ENCODE measurements at places on chromosomes 3 and 15. TPM values are rescaled to one million over a fixed set of nuclear protein-coding genes. Genes with fewer than 3 reads are reported as not detected.

The VEPH1 gene
- 1.1 TPM for polyA plus RNA-seq

The SNX22 gene
- polyA plus RNA-seq: 1.3 TPM

The NR2E3 gene
- polyA plus RNA-seq: 2.8 TPM

The KY gene
- 71.1 TPM for polyA plus RNA-seq

The TRIM71 gene
- polyA plus RNA-seq: 0.16 TPM

The DCBLD2 gene
- 29.1 TPM for polyA plus RNA-seq

The PLSCR2 gene
- polyA plus RNA-seq: not detected

The CSPG5 gene
- polyA plus RNA-seq: 1.3 TPM

The HYAL3 gene
- polyA plus RNA-seq: 1.6 TPM

Data from muscle of back (tissue), 13 donors.